NCI-H510A treated with DMSO at 0.1 percent for 48 hours (cell line): ENCODE measurements at places on chromosomes 6 and 20.

GRCh38 chr20:41475503-41475902, 108.9 kb upstream of the EMILIN3 start:
- no peak for DNase-seq

DNA sequence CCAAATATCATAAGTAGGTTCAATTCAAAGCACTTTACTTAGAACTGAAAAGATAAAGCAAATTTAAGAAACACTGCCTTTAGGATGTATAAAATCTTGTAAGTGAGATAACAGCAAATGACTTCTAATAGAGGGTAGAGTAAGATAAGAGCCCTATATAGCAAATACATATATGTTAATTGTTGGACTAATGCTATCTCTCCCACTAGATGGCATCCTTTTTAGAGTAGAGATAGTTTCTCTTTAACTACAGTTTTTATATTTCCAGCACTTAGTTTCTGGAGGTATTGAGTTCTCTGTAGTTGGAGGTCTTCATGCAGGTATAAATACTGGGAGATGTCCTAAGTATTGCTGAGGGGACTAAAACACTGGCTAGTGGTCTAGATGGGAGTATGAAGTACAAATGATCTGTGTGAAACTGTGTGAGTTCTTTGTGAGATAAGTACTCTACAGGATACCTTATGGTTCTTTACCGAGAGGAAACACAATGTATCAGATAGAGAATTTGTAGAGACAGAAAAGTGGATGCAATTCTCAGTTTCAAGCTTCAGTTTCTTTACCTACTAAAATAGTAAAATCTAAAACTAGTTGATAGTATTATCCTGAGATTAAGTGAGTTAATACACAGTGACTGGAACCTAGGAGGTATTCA, 399.3 kb downstream of the KHDRBS2 start:
- peak; percentile 14 for DNase-seq

DNA sequence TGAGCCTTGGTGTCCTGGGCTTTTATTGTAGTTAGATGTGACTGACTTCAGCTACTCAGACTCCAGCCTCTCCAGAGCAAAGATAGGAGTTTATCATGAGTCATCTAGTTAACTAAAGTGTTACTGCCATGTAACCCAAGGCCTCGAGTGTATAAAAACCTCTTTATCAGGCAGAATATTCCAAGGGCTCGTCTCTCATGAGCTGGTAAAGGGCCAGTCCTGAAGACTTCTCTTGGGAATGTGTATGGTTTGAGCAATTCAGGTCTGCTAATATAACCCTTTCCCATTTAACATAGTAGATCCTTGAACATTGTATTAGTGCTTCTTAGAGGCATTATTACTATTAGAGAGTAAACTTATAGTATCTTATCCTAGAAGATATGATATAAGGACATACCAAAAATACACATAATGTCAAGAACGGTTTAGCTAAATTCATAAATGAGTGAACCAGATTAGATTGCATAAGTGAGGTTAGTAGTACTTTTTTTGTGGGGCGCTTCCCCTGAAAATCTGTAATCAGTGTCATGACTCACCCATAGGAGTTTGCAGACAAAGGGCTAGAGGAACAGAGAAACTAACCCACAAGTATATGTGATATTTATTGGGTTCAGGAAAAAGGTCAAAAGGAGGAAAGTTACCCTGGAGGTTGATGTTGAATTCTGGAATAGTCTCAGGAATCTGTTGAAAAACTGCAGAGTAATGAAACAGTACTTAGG, 16.0 kb downstream of the DSE start:
- DNase-seq: no peak

DNA sequence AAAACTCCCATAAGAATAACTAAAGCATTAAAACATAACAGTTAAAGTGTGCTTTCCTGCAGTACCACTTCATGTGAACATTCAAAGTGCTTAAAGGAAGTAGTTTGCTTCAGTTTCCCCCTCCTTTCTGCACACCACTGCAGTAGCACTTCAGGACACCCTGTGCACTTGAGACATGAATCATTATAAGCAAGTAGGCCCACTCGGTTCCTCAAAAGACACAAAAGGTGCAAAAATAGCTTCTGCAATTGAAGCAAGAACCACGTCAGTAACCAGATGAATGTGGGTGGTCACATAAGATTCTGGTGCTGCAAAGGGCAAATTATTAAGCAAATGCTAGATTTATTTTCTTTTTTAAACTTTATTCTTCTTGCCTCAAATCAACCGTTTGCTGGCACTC, 160.6 kb downstream of the HIVEP2 start:
- DNase-seq: no peak

DNA sequence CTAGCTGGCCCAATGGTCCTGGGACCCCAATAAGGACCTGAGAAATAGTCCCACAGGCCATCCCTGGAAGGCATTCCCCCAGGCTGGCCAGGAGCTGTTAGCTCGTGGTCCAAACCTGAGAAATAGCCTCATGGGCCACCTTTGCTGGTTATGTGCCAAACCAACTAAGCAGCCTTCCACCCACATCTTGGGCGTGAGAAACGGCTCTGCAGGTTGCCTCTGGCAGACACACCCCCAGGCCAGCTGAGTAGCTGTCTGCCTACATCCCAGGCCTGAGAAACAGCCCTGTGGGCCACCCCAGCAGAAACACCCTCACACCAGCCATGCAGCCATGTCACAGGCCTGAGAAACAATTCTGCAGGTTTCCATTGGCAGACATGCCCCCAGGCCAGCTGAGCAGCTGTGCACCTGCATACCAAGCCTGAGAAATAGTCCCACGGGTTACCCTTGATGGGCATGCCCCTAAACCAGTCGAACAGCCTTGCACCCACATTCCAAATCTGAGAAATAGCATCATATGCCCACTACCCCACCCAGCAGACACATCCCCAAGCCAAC, 567.8 kb upstream of the ID4 start:
- no peak for DNase-seq

GRCh38 chr6:123841067-123841896, 37.6 kb downstream of the NKAIN2 start:
- peak; percentile 76 for DNase-seq

DNA sequence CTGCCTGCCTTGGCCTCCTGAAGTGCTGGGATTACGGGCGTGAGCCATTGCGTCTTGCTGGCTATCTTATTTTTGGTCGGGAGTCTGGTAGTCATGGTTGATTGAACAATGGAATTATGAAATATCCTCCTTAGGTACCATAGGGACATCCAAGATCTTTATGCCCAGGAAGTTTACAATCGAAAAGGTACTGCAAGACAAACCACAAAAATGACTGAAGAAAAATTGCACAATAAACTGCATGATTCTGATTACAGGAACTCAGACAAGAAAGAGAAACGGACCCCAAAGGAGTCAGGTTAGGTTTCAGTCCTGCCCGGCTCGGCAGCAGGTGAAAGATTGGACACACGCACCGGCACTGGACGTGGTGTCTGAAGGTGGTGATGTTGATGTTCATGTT, 5.3 kb downstream of the SLC26A8 start:
- no peak for DNase-seq

DNA sequence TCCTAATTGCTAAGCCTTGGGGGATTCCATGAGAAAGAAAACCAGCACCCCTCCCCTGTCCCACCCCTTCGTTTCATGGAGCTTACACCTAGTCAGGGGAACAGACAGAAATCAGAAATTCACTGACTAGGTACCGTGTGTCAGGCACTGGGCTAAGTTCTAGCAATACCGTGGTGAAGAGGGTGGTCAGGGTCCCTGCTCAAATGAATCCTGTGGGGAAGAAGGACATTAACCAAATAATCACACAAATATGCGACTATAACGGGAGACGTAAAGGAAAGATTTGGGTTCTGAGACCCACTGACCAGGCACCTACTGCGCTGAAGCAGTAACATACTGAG, 65.1 kb upstream of the TOP1 start:
- DNase-seq: no peak

DNA sequence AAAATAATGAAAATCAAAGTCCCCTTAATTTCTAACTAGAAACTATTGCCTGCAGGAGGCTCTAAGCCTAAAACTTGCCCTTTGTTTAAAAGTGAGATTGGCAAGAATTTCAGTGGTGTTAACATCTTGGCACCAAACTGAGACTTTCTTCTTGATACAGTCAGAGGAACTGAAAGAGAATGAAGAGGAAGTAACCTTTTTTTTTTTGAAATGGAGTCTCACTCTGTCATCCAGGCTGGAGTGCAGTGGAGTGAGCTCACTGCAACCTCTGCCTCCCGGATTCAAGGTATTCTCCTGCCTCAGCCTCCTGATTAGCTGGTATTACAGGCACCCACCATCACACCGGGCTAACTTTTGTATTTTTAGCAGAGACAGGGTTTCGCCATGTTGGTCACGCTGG, 3.6 kb downstream of the DOP1A start:
- DNase-seq: no peak

GRCh38 chr20:17626217-17627007, 55.6 kb downstream of the RRBP1 start:
- no peak for DNase-seq

GRCh38 chr6:18431581-18431980, 44.4 kb downstream of the RNF144B start:
- no peak for DNase-seq

DNA sequence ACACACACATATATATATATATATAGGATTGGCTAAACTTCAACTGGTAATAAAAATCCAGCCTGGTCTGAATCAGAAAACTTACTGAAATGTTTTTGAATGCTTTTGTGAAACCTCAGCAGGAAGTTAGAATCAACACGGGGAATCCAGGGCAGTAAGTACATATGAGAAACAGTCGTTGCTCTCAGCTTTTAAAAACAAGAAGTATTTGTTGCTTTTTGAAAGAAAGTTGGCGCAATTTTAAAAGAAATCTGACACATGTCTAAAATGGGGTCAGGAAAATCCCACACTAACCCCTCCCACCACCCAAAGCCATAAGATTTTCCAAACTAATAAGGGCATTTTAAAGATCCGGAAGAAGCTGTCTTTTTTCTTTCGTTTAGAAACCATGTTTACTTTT, 11.5 kb upstream of the CCDC170 start:
- DNase-seq: no peak

DNA sequence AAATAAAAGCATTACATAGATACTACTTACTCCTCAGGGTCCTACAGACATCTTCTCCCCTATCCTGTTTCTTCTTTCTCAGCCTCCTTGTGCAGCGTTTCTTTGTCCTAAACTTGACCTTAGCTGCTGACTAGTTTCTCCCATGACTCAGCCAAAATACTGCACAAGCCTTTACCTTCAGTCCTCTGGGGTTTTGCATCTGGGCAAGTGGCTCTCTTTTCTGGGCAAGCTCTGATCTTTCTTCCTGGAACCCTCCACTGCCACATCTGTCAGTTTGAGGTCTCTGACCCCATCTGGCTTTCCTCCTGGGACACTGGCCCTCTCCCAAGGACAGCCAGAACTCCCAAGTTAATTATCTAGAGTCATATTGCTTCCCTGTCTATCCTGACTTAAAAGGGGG, 838.4 kb downstream of the DHX35 start:
- DNase-seq: no peak

GRCh38 chr6:74519163-74519562, 686.7 kb downstream of the COL12A1 start:
- no peak for DNase-seq

GRCh38 chr6:101879782-101880181, 486.3 kb downstream of the GRIK2 start:
- DNase-seq: no peak

GRCh38 chr6:53238311-53238710, 89.7 kb upstream of the GCM1 start:
- DNase-seq: no peak

GRCh38 chr6:152636021-152636608, 1.0 kb downstream of the SYNE1 start:
- DNase-seq: peak; percentile 33

DNA sequence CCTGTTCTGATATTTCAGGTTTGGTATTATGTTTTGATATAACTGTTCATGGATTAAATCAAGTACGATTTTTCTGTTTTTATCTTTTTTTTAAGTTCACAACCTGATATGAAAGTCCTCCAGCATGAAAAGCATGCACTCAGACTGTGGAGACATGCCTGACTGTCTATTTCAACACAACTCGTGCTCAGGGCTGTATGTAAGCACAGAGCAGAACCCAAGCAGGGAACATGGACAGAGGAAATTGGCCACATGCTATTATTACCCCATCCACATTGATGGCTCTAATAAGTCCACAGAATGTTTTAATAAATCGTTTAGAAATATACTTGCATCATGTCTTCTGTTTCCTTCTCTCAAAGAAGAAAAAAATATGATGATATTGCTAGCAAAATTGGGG, 730.4 kb downstream of the C6orf118 start:
- DNase-seq: no peak

- DNase-seq: peak; percentile 90
Measured at GRCh38 chr20:32018269-32019155, 8.3 kb downstream of the CCM2L start.

DNA sequence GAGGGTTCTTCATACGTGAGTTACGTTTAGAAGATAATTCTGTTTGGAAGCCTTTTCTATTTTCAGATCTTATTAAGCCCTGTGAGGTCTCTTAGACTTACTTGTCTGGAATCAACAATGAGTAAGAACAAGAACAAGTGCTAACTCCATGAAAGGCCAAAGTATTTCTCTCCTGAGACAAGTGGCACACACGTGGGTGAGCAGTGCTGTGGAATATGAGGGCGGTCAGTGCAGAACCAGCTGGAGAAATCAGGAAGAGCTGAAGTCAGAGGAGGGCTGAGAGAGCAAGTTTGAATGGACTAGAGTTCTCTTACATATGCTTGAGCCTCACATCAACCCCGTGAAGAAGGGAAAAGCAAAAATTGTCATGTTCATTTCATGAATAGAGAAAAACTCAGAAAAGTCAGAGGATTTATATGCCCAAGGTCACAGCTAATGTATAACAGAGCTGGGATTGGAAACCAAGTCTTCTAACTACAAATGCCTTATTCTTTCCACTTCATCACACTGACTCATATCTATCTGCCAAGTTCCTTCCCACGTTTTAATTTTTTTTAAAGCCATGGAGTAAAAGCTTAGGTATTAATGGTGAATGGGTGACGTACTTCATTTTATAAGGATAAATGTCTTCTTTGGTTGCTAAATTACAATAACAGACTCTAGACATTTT, 201.3 kb upstream of the DTNBP1 start:
- DNase-seq: no peak

DNA sequence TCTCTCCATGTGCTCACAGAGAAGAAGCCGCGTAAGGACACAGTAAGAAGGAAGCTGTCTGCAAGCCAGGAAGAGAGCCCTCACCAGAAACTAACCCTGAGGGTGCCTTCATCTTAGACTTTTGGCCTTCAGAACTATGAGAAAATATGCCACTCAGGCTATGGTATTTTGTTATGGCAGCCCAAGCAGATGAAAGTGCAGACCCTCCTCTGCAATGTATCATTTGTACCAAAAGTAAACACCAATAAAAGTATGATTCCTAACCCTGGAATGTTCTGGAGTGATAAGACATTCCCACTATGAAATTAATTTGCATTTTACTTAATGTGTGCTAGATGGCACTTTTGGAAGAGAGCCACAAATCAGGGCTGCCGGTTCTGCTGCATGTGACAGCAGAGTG, 594.3 kb downstream of the UTRN start:
- no peak for DNase-seq

- DNase-seq: peak; percentile 70
Measured at GRCh38 chr6:91081452-91082067, 494.7 kb upstream of the MAP3K7 start.

GRCh38 chr6:6314596-6314995, 5.9 kb downstream of the F13A1 start:
- no peak for DNase-seq
